ENCODE measurements at places on chromosomes 2 and 18.

DNA sequence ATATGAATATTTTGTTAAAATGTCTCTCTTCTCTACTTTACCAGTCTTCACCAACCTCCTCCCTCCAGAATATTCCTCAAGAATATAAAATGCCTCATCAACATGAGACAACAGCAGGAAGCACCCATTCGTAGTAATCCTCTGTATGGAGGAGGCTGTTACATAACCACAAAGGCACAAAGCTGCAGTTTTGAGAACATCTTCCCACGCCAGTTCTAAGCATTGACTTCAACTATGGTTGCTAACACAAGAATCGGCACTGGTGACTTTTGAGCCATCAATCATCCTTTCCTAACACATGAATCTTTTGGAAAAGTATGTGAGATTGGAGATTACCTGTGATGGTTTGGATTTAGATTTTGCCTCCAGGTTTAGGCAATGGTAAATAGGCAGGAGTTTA is 54.9 kb upstream of the CYP1B1 start:
- H3K4me3 ChIP-seq, result no peak overlapping the region
- no peaks in the 10 kb centered on the region for H3K27me3 ChIP-seq
- H3K27ac ChIP-seq, result no peak overlapping the region

DNA sequence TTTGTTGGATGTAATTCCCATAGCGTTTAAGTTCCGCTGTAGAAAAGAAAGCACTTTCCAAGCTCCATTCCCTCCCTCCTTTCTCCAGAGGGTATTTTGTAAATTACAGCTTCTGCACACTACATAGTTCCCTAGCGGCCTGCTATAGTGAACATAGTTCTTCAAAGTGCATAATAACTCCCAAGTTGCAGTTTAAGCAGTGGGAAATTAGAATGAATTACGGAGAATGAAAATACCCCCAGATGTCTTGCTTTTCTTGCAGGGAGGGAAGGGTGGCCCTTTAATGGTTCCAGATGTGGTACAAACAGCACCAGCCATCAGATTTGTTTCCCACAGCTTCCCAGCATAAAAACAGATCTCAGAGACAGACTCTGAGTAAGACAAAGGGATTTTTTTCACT is 893.9 kb downstream of the SUCLG1 start:
- H3K27me3 ChIP-seq, result no peaks in the 10 kb centered on the region
- no peak overlapping the region for H3K4me3 ChIP-seq
- no peak for DNase-seq
- H3K4me1 ChIP-seq, result no peaks in the 10 kb centered on the region
- no peak overlapping the region for H3K27ac ChIP-seq

GRCh38 chr2:61181382-61182058 is 19.5 kb downstream of the C2orf74 start:
- no peaks in the 10 kb centered on the region for H3K27me3 ChIP-seq
- no peaks in the 10 kb centered on the region for H3K36me3 ChIP-seq
- no peak overlapping the region for H3K27ac ChIP-seq
- no peak overlapping the region for H3K4me3 ChIP-seq

DNA sequence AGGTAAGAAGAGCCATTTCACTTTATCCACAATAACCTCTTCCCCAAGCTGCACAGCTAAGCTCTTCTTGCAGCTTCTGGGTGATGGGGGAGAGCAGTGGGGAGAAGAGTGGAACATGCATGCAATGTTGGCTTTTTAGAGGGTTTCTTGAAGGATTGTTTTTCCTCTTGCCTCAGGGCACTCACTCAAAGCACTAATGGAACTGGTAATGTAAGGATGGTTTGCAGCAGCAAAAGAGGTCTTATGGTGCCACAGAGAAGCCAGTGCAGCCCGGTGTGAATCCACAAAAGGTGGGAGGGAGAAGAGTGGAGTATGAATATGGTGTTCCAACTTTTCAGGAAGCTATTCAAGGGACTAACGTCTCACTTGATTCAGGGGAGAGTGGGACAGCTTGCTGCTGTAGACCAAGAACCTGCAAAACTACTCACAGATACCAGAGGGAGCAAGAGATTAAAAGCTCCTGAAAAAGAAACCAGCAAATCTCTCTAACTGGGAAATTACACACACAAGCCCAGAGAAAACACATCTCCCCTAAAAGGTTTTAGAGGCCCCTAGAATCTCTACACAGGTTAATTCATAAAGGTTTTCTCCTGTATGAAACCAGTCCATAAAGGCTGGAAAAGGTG is 116.4 kb downstream of the CHN1 start:
- H3K36me3 ChIP-seq, result no peaks in the 10 kb centered on the region
- no peak overlapping the region for H3K27ac ChIP-seq
- DNase-seq, result no peak
- H3K27me3 ChIP-seq, result no peaks in the 10 kb centered on the region

GRCh38 chr2:239684271-239684810 is 283.5 kb upstream of the HDAC4 start:
- H3K4me3 ChIP-seq, result no peak overlapping the region
- no peaks in the 10 kb centered on the region for H3K4me1 ChIP-seq
- no peak overlapping the region for H3K27ac ChIP-seq
- H3K36me3 ChIP-seq, result no peaks in the 10 kb centered on the region
- DNase-seq, result no peak

GRCh38 chr2:121480826-121481225 is 49.9 kb upstream of the RNU4ATAC start:
- no peak overlapping the region for H3K4me3 ChIP-seq
- no peaks in the 10 kb centered on the region for H3K27me3 ChIP-seq
- H3K36me3 ChIP-seq, result no peaks in the 10 kb centered on the region
- DNase-seq, result peak; percentile 67
- peaks cover 37% of the 10 kb centered on the region for H3K4me1 ChIP-seq
- H3K27ac ChIP-seq, result peak overlapping the region; percentile 36

DNA sequence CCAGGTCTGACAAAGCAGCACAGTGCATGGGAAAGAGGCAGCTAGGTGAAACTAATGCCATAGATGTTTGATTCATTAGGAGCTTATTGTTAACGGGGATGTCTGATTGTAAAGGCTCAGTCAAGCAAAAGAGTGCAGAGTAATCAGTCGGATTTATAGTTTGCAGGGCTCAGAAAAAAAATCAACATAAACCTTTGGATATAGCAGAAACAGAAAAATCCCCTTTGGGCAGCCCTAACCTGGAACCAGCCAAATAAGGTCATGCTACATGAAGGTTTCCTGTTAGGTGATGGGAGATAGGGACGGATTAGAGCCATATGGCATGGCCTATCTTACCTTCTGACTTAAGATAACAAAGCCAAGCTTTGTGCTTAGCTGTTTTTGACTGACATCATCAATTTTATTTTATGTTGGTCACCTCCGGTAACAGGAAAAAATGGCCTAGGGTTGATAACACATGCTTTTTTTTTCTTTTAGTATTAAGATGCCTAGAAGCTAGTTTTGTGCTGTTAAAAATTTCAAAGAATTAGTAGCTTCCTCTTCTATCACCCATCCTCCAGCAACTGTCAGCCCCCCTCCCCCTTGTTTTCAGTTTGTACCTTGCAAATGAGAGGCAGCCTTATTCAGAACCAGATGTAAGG is 60.7 kb upstream of the ZEB2 start:
- H3K4me1 ChIP-seq, result peaks cover 6% of the 10 kb centered on the region
- H3K27ac ChIP-seq, result no peak overlapping the region
- H3K27me3 ChIP-seq, result no peaks in the 10 kb centered on the region
- no peak for DNase-seq
- no peak overlapping the region for H3K4me3 ChIP-seq

GRCh38 chr2:100624536-100624935 is 61.7 kb downstream of the PDCL3 start:
- H3K27me3 ChIP-seq, result peaks cover 5% of the 10 kb centered on the region
- DNase-seq, result no peak
- H3K36me3 ChIP-seq, result no peaks in the 10 kb centered on the region
- H3K4me1 ChIP-seq, result no peaks in the 10 kb centered on the region
- H3K4me3 ChIP-seq, result no peak overlapping the region
- no peak overlapping the region for H3K27ac ChIP-seq

DNA sequence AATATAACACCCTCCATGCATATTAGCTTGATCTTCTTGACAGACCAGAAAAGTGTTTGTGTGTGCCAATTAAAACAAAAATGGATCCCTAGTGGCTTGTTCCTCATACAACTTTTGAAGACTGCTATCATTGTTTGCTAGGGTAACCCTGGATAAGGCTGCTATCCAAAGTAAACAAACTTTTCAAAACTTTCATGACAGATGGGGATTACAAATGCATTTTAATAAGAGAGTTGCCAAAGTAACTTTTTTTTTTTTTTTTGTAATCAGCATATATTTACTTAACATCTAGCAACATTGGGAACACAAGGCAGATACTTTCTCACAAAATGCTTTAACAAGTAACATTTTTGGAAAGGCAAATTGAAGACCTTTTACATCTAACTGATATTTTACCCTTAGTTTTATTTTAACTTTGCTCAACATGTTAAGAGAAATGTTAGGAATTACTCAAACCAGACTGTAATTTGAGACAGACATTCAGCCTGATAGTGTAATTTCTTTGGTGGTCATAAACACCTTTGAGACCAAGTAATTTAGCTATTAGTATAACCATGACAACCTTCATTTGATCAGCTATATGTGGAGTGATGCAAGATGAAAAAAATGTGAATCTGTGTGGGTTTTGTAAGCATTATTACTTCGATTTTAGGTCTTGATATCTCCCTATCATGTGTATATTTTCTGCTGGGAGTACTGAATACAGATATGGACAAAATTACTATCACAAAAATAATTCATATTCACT is 300.9 kb downstream of the ARHGAP15 start:
- H3K27me3 ChIP-seq, result no peaks in the 10 kb centered on the region
- DNase-seq, result no peak
- H3K27ac ChIP-seq, result no peak overlapping the region
- no peaks in the 10 kb centered on the region for H3K4me1 ChIP-seq
- H3K36me3 ChIP-seq, result no peaks in the 10 kb centered on the region

DNA sequence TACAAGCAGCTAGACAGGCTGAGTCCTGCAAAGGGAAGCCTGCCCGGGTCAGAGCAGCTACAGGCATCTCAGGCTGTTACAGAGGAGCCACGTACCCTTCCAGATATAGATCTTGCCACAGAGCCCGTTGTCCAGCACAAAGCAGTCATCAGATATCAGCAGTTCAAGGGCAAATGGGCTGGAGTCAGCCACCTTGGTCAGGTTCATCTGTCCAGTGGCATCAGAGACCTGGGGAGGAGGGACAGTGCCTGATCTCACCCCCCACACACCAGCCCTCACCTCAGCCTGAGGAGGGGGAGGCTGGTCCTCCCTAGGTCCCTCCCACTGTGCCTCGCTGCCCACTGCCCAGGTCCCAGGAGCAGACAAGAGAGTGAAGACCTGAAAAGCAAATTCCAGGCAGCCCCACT is 12.2 kb downstream of the CAPG start:
- no peak overlapping the region for H3K4me3 ChIP-seq
- no peaks in the 10 kb centered on the region for H3K4me1 ChIP-seq
- H3K27ac ChIP-seq, result no peak overlapping the region
- H3K27me3 ChIP-seq, result no peaks in the 10 kb centered on the region
- H3K36me3 ChIP-seq, result no peaks in the 10 kb centered on the region

DNA sequence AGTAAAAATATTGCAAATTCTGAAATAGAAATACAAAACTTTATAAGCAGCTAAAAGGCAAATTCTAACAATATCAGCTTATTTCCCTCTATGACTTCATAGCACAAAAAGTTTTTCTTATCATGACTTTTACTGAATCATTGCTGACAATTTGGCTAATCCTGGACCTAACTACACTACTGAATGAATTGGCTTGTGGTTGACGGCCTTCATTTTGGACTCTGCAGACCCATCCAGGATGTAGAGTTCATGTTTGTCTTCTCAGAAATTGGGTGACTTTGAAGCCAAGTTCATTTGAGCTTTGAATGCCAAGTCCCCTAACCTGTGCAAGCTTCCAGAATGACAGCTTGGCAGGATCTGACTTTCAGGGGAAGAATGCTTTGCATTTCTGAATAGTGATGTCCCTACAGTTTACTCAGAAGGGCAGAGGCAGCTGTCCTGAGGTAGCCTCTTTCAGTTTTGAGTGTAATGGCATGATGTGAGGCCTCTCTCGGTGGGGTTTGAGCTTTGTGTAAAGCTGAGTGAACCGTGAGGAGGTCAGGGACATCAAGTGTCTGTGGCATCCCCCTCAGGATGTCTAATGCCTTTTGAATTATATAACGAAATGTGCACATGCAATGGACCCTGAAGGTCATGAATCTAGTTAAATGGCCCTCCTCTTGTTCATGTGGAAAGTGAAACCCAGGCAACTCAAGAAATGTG is 48.0 kb downstream of the EFEMP1 start:
- H3K27me3 ChIP-seq, result no peaks in the 10 kb centered on the region
- H3K27ac ChIP-seq, result no peak overlapping the region
- DNase-seq, result no peak

DNA sequence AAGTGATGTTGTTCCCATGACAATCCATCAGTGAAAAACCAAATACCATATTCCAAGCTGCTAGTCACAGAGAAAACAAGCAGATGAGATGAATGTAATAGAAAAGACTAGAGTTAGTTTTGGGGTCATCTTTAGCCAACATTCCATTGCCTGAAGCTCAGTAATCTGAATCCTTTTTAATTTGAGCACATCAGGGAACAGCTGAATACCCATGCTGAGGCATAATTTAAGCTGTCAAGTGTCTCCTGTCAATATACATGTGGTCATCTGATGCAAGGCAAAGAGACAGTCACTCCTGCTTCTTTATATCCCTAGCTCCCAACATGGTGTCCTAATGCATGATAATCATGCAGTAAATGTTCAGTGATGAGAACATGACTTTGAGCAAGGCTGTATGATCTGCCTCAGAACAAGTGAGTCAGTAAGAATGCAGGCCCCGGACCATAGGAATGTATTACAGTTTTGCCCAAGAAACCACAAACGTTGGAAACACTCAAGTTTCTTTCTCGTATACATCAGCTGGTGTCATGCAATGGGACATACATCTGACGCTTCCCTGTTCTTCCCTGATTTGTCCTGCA is 48.0 kb downstream of the CDK15 start:
- no peak overlapping the region for H3K4me3 ChIP-seq
- H3K27me3 ChIP-seq, result no peaks in the 10 kb centered on the region
- H3K27ac ChIP-seq, result peak overlapping the region; percentile 52
- H3K4me1 ChIP-seq, result peaks cover 7% of the 10 kb centered on the region
- H3K36me3 ChIP-seq, result no peaks in the 10 kb centered on the region

GRCh38 chr2:119192893-119193292 is 30.7 kb upstream of the STEAP3 start:
- no peak overlapping the region for H3K4me3 ChIP-seq
- peaks cover 15% of the 10 kb centered on the region for H3K4me1 ChIP-seq
- no peak overlapping the region for H3K27ac ChIP-seq
- no peaks in the 10 kb centered on the region for H3K27me3 ChIP-seq
- DNase-seq, result no peak

- no peaks in the 10 kb centered on the region for H3K27me3 ChIP-seq
- H3K4me1 ChIP-seq, result peaks cover 36% of the 10 kb centered on the region
- H3K27ac ChIP-seq, result peak overlapping the region; percentile 84
- no peak for DNase-seq
- H3K36me3 ChIP-seq, result no peaks in the 10 kb centered on the region
These were observed 204.0 kb downstream of the TGIF1 start for GRCh38 chr18:3653851-3654441.

DNA sequence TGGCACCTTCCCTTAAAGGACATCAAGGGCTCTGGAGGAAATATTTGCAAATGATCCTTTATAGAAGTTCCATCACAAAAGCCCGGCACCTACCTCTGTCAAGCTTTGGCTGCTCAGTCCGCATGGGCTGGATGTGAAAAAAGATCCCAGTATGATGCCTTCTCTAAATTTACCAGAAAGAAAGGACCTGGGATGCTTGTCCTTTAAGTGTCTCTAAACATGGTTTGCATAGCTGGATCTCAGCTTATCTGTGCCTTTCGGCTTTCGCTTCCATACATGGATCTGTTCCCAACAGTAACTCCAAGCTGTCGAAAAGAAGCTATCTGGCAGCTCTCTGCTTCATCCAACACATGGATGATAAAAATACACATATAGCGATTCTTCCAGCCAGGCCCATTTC is 60.4 kb upstream of the SLC8A1 start:
- no peaks in the 10 kb centered on the region for H3K4me1 ChIP-seq
- DNase-seq, result no peak
- no peaks in the 10 kb centered on the region for H3K27me3 ChIP-seq
- H3K27ac ChIP-seq, result no peak overlapping the region
